Fibroblast of the aortic adventitia (primary cell): ENCODE measurements at places on chromosomes 6 and 20.

DNA sequence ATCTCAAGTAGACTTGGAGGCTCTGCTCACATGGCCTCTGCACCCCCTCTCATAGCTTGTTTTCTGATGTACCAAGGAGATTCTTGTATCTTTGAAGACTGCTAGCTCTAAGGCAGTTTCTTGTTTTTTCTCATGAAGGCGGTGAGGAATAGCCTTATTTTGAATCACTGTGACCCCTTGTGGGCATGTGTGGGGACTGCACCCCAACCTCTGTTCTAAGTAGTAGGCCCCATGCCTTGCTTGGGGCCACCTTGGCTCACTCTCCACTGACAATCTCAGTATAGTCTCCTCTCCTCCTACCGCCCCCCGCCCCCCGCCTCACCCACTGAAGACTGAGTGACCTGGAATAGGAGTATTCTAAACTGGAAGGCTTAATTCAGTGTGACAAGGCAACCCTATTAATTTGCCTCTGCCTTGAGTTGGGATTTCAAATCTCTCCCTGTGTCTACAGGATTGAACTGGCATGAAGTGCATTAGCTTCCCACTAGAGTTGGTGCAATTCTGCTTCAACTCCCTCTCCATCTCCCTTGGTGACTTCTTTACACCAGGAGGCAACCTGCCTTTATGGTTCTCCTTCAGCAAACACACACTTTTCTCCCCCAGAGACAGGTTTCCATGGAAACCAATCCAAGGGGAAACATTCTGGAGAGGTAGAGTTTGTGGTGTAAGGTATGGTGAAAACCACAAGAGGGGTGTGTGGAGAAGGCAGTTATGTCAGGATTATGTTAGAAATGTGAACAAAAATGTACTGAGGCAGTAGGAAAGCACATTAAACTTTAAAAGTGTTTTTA is 75.4 kb upstream of the ECI2 start:
- DNase-seq = peak; percentile 71

- DNase-seq = peak; percentile 8
Observed at GRCh38 chr6:73394577-73395354, at the start of gene DDX43. Gene DDX43 (plus strand): TSS chr6:73394828. CDS start chr6:73394906, 78 bp downstream.

- DNase-seq = no peak
Observed at GRCh38 chr6:111777357-111777756, 95.9 kb downstream of the FYN start.

GRCh38 chr20:24462460-24463010 is 6.9 kb upstream of the SYNDIG1 start:
- no peak for DNase-seq

DNA sequence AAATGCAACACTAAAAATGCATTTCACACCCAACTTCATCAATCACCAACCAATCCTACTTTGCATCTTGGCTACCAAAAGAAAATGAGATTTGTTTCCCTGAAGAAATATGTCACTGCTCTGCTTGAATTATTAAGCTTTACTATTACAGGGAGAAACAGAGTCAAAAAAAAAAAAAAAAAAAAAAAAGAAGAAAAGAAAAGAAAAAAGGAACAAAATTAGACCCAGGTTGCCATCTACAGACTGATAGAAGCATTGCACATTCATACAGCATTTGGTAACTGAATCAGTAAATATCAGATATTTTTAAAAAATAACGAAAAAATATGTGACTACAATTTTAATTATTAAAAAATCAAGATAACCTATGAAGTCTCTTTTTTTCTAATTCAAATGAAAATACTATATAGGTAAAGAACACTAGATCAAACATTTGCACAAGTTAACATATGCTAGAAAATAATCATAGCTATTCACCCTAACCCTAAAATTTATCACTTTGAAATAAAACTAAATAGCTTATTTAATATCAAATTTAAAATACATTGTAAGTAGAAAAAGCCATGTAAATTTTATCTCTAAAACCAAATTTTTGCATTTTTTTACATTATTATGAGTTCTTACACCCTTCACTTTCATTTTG is 83.3 kb downstream of the DCDC2 start:
- DNase-seq = peak; percentile 21

DNA sequence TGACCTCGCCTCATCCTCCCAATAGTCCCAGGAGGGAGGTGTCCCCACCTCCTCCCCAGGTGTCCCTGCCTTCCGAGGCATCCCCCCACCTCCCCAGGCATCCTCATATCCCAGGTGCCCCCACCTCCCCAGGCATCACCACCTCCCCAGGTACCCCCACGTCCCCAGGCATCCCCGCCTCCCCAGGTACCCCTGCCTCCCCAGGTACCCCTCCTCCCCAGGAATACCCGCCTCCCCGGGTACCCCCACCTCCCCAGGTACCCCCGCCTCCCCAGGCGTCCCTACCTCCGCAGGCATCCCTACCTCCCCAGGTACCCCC is 198.9 kb downstream of the SYNDIG1 start:
- DNase-seq = no peak

DNA sequence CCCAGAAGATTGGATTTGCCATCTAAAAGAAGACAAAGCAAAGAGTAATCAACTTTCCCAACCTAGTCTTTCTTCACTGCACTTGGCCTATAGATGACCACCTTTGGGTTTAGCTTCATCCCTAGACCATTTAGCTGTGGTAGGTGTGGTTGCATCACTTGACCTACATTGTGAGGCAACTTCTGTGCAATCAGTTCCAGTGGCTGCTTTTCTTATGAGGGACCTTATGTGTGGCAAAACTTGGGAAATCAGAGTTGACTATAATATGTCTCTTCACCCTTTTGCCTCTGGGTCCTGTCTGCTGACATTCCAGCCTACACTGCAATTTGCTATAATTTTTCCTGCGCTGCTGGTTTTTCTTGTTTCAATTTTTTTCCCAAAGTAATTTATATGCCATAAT is 55.2 kb downstream of the PRDM13 start:
- DNase-seq = no peak

GRCh38 chr20:59022754-59023153 is 3.5 kb downstream of the TUBB1 start:
- DNase-seq = no peak

DNA sequence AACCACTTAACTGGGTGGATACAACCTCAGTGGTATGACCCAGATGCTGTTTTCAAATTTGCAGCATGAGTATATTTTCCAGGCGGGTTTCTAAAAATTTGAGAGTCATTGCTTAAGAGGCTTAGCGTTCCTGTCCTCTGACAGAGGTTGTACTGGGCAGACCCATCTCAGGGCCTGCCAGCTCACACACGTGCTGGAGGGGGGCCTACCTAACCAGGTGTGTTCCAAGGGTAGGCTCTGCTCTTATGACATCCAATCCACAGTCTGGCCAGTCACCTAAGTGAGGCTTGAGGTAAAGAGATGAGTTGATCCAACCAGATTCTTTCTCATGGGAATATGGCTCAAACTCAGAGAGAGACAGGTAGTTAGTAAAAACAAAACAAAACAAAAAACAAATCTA is 1.3 kb downstream of the LYRM4 start:
- no peak for DNase-seq

DNA sequence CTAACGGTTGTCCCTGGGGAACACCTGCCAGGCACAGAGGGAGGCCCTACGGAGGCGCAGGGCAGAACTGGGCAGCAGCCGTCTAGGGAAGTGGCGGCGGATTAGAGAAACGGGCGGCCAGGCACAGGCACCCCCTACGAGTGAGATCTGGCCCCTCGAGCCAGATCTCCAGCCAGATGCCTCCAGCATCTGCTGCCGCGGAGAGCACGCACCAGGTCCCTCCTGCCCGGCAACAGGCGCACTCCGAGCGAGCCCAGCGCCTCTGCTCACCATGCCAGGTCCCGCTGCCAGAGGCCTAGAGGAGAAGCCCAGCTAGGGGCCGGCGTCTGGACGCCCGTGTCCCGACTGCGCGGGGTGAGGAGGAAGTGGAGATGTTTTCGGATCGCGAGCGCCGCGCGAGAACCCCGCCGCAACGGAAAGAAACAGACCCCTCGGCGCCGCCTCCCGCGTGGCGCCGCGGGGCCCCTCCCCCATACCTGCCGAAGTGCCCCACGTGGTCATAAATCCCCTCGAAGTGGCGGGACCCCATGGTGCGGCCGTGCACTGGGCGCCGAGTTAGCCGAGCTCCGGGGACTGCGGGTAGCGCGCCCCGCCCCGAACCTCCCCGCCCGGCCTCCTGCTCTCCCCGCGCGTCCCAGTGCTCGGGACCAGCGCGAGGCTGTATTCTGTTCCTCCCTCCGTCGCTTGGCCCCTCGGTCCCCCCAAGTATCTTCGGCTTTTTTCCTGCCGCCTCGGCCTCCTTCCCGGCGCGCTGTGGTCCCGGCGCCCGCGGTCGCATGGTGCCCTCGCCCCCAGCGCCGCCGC is at the start of gene SLC22A16:
TSS of gene SLC22A16 (minus strand) at position 568 of the 804 bp plus-strand sequence. CDS start at position 529, 39 bp downstream.
- DNase-seq = peak; percentile 10

GRCh38 chr20:19367591-19367990 is 155.1 kb downstream of the SLC24A3 start:
- no peak for DNase-seq

- no peak for DNase-seq
Observed at GRCh38 chr20:41958391-41958790, 340.2 kb upstream of the CHD6 start.

DNA sequence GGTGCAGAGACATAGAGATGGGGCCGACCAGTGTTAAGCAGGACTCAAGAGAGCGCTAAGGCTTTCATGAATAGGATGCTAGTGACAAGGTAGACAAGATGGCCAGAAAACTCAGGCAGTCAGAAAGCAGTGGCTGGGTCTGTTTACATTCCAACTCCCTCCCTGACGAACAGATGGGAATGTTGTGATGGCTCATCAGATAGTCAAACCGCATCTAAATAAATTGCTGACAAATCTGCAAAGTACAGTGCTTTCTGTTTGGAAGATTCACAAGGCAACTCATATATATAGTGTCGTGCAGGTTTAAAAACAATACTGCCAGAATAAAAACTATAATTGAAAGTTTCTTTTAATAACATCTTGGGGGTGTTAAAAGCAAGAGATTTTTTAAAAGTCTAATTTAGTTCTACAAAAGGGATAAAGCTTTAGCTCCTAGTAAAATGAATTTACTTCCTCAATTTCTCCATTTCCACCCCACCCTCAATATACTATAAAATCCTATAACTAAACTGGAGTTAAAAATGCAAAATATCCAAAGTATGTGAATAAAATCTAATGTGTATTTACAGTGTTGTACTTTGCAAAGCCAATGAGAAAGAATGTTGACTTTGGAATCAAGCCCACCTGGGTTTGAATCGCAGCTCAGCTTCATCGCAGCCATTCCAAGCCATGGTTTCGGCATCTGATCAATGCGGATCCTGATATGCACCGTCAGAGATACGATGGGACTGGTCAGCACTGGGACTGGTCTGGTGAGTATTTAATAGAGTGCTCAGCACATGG is 247.3 kb upstream of the PDE10A start:
- DNase-seq = peak; percentile 19

GRCh38 chr6:20948556-20948955 is 414.3 kb downstream of the CDKAL1 start:
- no peak for DNase-seq

DNA sequence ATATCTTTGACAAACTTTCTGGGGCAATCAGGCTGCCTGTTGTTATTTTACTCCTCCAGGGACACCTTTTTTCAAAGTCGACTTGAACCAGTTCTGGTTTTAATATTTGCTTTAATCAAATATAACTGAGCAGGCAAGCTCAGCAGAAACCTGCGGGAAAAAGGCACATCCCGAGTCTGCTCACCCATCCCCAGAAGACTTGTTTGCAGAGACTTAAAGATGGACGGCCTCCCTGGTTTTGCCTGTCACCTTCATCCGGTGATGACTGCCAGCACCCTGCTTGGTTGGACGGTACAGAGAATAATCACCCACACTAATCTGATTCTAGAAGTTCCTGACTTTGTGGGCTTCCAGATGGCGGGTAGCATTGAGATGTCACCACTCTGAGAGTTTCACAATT is 36.8 kb downstream of the PPP1R3G start:
- DNase-seq = no peak

DNA sequence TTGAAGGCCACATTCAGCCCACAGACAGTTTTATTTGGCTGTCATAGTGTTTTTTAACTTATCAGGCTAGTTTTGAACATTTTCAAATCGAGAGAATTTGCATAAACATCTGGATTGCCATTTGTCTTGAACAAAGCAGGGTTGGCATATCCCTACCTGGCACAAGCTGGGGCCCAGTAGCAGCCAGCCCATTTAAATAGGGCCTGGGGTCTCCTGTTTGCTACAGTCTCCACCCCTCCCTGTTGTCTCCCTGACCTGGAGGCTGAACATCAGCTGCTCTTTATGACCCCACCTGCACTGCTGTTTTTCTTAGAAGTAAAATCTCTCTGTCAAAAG is 10.5 kb downstream of the BCAS4 start:
- no peak for DNase-seq

DNA sequence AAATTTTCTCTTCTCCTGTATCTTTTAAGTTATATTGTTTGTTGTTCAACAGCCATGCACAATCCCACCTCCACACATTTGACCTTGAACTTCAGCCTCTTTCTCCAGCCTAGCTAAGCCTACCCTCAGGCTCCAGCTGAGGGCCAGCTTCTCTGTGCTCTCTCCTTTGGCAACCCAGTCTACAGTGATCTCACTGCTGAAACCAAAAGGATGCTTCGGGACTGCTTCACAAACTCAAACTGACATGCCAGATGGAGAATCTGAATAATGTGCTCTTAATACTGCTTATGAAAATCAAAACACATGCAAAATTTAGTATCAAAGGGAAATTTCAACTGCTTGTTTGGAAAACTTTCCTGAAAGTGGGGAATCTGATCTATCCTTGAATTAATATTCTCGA is 16.1 kb upstream of the RIN2 start:
- no peak for DNase-seq

- no peak for DNase-seq
Observed at GRCh38 chr20:48813930-48814546, 13.8 kb downstream of the PREX1 start.

GRCh38 chr6:41475737-41476357 is 70.3 kb upstream of the FOXP4 start:
- DNase-seq = no peak

- no peak for DNase-seq
Observed at GRCh38 chr6:159357211-159357915, 188.2 kb downstream of the FNDC1 start.

DNA sequence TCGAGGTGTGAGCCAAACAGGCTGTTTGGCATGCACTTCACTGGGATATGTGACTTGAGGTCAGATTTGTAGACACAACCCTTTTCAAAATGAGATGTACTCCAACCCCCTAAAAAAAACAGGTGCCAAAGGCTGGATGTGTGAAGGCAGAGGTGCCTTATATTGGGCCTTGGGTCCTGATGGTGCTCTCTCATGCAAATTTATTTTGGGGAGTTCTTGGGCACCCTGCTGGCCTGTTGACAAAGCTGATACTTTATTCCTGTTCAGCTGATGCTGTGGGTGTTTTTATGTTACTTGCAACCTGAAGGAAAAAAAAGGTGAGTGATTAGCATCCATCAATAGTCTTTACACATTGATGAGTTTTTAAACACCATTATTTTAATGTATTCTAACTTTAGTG is 121.5 kb downstream of the DNAH8 start:
- DNase-seq = no peak

GRCh38 chr6:150966786-150967185 is 101.3 kb downstream of the MTHFD1L start:
- DNase-seq = no peak
